Activated CD4-positive, CD25-positive, alpha-beta regulatory T cell (primary cell): ENCODE measurements at places on chromosomes 12 and 14.

DNA sequence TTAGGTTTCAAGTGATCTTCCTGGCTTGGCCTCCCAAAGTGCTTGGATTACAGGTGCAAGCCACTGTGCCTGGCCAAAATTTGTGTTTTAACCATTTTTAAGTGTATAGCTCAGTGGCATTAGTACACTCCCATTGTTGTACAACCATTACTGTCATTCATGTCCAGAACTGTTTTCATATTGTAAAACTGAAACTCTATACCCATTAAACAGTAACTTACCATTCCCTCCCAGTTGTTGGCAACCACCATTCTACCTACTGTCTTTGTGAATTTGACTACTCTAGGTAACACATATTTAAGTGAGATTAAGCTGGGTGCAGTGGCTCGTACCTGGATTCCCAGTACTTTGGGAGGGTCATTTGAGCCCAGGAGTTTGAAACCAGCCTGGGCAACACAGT, 67.3 kb upstream of the KCNH3 start:
- DNase-seq, result no peak

- no peak for DNase-seq
These were observed 47.7 kb upstream of the EVL start for GRCh38 chr14:100017553-100017952.

- DNase-seq, result no peak
These were observed 312.3 kb downstream of the RAD51B start for GRCh38 chr14:68131907-68132306.

DNA sequence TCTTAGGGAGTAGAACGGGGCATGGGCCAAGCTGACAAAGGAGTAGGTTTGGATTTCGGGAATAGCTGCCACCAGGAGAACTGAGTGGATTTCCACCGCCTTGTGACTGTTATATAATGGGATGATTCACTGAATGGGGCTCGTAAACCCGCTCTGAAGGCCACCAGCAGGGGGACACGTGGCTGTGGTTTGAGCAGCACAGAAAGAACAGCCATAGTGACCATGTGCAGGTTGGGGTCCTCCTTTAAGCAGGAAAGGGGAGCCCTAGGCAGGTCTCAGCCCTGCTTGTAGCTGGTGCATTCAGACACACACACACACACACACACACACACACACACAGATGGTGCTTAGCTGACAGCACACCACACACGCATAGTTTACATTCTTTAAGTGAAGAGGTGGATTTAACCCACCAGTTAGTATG, 8.6 kb upstream of the ASB2 start:
- no peak for DNase-seq

DNA sequence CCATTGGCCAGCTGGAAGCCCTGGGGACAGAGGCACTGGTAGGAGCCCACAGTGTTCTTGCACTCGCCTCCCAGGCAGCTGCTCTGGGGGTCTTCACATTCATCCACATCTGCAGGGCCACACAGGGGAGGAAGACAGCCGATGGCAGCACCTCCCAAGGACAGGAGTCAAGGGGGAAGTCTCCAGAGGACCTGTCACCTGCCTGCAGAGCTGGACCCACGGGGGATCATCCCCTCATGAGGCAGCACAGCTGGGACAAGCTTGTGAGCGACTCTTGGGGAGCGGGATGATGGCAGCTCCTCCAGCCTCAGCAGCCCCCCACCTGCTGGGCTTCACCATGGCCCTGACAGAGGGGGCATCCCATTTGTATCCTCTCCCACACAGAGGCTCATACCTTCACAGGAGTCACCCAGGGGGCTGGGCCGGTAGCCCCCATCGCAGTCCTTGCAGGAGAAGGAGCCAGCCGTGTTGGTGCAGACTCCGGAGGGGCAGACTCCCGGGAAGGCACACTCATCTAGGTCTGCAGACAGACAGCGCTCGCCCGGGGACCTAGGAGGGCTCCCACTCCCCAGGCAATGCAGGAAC, 15.4 kb downstream of the ISCA2 start:
- no peak for DNase-seq
